ENCODE measurements at places on chromosomes 5 and 9.

DNA sequence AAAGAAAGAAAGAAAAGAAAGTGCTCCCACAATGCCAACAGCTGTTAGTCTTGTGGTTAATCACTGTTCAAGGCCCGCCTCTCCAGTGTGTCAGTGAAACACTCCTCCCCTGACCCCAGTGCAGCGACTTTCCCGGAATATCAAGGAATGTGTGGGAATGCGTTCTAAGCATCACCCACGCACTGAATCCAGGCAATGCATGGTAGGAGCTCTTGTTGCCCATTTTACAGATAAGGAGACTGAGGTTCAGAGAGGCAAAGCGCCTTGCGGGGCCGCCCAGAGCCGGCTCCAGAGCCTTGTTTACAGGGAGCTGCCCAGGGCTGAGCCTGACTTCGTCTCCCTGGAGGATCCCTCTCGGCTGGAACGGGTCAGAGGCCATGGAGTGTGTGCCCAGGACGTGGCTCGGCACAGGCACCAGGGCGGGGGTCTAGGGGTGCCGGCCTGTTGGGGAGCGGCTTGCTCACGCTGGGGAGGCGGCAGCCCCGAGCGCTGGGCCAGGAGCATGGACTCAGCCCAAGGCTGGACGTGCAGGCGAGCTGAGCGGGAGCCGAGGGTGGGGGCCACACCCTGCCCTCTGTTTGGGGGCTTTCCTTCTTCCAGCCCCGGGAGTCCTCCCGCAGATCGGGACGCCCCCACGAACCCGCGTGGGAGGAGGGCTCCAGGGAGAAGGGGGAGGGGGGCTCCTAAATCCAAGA lies 823 bp downstream of the ST6GALNAC6 start:
- DNase-seq, result no peak

DNA sequence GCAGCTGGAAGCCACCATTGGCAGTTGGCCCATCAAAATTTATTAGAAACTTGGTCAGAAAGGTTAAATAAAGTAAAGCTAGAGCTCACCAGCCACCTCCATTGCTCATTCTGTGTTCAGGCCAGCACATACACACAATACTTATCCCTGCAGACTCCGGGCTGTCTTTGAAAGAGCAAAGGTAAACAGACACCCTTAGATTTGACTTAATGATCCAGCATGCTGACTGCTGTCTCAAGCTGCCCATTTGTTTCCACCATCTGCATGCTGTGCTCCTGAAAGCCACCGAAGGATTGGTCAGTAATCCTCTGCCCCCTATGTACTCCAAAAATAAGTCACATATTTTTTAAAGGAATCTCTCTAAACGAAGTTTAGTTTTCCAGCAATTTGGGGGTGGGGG lies 1059.8 kb upstream of the DMAC1 start:
- DNase-seq, result no peak

DNA sequence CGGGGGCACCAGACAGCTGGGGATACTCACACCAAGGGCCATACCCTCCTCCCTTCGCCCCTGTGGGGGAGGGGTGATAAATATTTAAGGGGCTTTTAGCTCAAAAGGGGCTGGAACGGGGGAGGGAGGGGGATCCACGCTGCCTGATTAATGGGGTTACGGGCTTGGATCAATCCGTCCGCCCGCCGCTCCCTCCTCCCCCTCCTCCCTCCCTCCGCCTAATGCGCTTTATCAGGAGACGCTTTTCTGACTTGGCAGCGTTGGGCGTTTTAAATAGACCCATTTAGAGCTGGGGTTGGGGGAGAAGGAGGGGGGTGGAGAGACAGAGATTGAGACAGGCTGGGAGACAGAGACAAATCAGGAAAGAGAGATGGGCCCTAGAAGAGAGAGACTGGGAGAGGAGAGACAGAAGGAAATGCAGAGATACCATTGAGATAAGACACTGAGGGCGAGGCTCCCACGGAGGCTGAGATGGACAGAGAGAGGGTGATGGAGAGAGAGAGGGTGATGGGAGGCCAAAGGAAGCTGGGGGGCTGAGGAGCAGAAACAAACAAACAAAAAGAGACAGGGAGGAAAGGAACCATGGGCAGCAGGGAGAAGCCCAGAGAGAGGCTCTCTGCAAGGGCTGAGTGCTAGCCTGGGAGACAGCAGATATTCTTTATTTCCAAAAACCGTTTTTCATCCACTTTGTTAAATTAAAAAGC lies 10.3 kb downstream of the CNTFR start:
- DNase-seq, result no peak

DNA sequence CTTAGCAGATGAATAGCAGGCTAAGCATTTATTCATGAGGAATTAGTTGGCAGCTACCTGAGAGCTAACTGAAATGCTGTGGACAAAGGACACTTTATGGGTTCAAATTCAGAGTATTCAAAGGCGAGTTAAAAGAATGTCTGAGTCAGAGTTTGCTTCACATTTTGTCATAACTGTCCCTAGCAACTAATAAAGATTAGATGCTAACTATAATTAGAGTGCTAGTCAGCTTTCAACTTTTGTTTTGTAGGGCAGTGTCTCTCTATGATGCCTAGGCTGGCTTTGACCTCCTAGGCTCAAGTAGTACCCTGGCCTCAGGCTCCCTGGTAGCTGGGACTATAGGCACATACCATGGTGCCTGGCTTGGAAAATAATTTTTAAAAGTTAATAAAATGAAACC lies 4.6 kb downstream of the SMC5 start:
- DNase-seq, result no peak

DNA sequence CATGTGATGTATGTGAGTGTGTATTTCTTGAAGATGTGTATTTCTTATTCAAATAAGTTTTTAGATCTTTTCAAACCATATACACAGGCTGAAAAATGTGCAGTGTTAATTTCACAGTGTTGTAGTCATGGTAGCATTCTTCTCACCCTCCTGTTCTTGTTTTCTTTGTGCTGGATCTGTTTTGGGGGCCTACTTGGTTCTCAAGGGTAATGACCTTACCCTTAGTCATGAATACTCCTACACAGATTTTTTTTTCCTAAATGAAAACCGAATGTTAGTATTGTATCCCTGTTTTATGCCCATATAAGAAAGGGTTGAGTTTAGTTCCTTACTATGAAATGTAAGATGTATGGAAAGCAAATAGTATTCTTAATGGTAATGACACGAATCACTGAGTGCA lies 88.0 kb downstream of the SLC44A1 start:
- DNase-seq, result no peak

GRCh38 chr5:6606884-6607558 lies 25.8 kb downstream of the NSUN2 start:
- DNase-seq, result no peak

DNA sequence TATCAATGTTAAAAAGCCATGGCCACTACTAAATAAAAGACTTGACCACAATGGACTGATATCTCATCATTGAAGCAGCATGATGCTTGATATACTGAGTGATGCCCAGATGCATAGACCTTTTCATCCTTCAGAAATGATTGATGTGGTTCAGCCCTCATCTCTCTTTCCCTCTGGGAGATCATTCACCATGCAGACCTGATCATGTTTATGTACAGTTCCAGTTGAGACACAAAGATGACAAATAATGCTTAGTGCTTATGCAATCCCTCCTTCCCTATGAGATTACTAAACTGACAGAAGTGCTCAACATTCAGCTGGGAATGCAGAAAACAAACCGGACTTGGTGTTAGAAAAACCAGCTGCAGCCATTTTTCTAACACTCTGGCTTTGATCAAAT lies 91.9 kb upstream of the TLR4 start:
- no peak for DNase-seq

DNA sequence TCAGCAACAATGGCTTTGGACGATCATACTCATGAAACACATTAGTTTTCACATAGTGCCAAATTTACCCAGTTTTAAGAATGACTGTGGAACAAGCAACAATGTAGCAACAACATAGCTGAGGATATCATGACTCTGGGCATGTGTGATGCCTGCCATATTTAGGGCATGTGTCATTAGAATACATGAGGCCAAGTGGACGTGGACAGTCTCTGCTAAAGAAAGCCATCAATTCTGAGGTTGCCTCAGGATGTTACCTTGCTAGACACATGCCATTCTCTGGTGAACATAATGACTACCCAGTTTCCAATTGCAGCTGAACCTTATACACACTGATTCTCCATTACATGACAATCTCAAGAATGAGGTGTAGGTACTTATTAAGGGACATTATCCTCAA lies 103.3 kb upstream of the ADAMTS19 start:
- no peak for DNase-seq

GRCh38 chr5:10434392-10434791 lies 7.3 kb upstream of the ROPN1L start:
- DNase-seq, result no peak

GRCh38 chr5:95526871-95527270 lies 27.9 kb downstream of the SKIC3 start:
- DNase-seq, result no peak

DNA sequence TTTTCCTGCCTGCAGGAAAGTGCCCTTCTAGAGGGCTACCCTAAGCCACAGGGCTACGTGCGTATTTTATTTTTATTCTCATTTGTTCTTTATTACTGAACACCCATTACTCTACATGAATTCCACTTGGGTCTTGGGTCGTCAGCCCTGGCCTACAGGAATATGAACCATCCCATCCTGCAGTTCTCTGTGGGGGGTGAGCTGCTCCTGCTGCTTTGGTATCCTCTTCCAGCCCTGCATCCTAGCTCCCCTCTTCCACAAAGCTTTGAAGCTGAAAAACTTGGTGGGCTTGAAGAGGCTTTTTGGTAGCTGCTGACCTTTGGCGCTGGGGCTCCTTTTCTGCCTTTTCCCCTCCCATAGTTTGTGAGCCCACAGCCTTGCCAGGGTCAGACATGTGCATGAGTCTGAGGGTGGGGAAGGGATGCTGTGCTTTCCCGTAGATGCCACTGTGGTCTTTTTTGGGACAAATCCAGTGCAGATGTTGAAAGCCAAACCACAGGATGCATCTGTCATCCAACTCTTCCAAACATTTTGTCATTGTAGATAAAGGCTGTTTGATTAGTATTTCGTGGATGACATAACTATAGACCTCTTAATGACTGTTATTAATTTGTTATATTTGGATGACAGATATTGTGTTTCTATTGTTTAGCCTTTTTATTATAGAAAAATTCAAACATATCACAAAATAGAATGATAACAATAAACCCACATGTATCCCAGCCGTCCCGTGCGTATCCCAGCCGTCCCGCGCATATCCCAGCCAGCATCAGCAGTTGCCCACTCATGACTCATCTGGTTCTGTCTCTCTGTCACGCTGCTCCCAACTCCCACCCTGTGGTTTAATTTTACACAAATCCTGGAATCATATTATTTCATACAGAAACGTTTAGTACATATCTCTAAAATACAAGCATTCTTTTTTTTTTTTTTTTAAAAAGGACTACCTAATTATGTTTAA lies 43.9 kb downstream of the SLC46A2 start:
- DNase-seq, result no peak

DNA sequence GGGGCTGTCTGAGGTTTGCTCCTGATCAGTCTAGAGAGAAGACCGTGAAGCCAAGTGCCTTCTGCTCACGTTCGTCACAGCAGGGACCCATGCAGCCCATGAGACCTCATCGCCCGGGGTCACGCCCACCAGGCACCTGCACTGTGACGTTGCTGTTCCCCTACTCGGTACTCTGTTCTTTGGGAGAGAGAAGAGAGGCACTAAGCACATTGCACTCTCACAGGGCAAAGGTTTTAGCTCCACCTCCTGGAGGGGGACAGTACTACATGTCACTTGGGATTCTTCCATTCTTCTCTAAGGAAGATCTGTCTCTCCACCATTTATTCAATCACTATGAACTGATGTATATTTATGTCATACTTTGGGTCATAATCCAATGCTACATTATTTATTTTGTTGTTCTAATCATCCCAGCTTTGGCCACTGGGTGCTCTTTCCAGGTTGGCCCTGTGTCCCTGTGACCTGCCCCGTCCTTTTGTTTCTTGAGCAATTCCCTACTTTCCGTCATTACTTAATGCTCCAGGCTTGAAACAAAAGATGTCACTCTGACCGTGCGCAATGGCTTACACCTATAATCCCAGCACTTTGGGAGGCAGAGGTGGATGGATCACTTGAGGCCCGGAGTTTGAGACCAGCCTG lies 31.4 kb upstream of the BRD3 start:
- no peak for DNase-seq

DNA sequence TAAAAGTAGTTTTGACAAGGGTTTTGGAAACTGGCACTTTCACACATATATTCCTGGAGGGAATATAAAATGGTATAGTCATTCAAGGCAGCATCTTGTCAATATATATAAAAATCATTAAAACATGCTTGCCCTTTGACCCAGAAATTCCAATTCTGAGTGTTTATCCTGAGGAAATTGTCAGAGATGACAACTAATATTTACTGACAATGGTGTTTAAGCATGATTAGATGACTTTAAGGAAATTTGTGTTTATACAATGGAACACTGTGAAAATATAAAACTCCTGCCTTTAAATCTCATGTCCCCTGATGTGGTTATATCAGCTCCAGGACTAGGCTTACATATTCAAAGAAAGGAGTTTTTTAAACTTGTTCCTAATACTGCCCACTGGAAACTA lies 25.6 kb downstream of the PCSK1 start:
- no peak for DNase-seq

DNA sequence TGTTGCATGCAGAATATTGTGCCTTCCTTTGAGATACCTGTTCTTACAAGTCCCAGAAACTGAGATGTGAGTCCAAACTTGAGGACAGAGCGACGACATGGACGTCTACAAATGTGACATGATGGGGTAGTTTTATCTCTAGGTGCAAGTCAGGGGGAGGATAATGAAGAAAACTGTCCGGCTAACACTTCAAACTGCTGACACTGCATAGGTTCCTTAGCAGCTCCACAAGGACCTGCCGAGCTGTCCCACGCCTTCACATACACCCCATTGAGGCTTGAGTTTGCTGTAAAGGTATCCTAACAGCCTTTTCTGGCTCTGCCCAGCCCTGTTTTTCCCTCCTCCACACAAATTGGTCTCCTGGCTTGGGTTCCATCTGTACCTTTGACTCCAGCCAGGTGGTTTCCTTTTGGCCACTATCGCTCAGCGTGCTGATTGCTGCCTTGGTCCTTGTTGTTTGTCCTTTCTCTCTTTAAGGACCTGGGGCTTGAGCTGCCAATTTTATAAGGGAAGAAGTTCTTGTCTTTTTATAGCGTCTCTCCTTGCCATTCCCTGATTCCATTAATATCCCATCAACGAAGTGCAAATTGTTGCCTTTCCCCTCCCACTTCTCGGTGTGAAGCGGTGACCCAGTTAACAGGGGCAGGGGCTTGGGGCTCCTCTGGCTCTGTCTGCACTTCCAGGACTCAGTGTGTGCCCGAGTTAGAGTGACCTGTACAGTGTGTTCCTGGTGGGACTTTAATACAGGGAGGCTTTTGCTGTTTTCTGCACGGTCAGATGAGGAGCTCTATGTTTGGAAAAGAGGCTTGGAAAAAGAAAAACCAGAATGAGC lies 100.3 kb downstream of the PCSK1 start:
- no peak for DNase-seq

Data from left renal pelvis (tissue), 4 donors.